ENCODE measurements at places on chromosomes 12 and 14.
A peak's percentile ranks its signal among the peaks of the same experiment; 100 is the strongest.

DNA sequence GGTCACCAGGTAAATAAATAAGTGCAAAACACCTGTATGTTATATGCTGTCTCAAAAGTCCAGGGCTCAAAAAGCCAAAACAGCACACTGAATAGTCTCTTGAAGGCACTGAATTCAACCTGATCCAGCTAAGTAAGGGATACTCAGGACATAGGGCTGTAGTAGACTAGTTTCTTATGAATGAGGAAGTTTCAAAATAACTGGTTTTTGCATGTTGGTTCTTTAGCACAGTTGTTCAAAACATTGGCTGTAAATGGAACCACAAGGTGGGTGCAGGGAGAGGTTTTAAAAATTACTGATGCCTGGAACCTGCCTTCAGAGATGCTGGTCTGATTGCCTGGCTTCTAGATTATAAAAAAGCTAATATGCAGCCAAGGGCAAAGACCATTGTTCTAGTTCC lies 34.1 kb downstream of the NDUFA12 start:
- DNase-seq = no peak

- DNase-seq = no peak
Observed at GRCh38 chr14:99322731-99323599, 51.0 kb upstream of the BCL11B start.

GRCh38 chr14:104323551-104324175 lies 185.3 kb downstream of the KIF26A start:
- DNase-seq = no peak

DNA sequence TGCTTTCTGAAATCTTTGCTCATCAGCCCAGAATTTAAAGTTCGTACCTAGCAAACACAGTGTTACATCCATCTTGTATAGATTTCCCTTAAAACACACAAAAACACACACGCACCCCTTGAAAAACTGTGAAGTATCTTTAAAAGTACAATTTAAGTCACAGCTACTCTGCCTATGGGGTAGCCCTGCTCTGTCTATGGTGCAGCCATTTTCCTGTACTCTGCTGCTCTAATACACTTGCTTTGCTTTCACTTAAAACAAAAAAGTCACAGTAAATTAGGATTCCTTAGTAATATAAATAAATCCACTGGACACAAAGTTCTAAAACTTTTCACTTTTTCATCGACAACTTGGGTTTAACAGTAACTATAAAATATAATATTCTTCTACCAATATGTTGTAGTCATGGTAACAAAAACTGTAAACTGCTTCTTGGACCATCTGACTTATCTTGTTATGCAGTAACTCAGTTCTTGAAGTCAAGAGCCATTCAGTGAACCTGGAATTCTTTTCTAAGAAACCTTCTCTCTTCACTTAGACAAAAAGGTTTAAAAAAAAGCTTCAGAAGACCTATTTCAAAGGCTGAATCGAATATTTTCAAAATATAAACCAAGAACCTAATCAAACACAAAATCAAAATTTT lies 63.5 kb downstream of the MED13L start:
- DNase-seq = no peak

GRCh38 chr14:50001151-50001998 lies 108.5 kb downstream of the ARF6 start:
- DNase-seq = no peak

- no peak for DNase-seq
Observed at GRCh38 chr12:110174373-110174996, 50.3 kb downstream of the IFT81 start.

DNA sequence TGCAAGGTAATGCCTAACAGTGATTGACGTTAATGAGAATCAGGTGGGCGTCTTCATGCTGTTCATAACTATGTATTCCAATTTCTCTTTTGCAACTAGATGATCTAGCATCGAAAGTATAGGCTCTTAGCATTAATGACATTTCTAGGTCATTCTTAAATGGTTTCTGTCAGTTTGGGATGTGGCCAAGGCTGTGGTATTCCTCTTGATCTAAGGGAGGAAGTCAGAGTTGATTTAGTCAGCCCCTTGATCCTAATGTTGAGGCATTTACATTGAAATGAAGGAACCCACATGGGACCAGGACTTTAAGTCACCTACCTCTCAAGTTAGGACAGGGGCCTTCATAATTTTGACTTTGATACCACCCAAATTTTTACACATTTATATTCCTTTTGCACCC lies 448.1 kb downstream of the NPAS3 start:
- DNase-seq = no peak

DNA sequence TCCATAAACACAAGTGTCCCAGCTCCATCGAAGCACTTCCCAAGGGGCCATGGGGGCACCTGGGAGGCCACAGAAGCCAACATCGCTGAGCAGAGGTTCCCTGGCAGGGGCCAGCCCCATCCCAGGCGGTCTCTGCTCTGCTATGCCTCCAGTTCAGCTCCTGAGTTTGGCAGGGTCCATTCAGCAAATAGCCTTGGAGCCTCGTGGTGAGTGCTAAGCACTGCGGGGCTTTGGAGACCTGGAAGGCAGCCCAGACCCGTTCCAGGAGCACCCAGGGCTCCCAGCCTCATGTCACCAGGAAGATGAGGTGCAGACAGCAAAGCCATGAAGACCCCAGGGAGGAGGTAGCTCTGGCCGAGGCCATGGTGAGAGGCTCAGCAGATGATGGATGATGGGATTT lies 109.5 kb downstream of the LGMN start:
- no peak for DNase-seq

- DNase-seq = no peak
Observed at GRCh38 chr14:77006132-77006531, 22.4 kb downstream of the IRF2BPL start.

- DNase-seq = peak; percentile 70
Observed at GRCh38 chr12:57611108-57611826, at the start of gene ARHGEF25. TSS of gene ARHGEF25 (plus strand) at chr12:57611435. CDS start at chr12:57611895, 460 bp downstream.

DNA sequence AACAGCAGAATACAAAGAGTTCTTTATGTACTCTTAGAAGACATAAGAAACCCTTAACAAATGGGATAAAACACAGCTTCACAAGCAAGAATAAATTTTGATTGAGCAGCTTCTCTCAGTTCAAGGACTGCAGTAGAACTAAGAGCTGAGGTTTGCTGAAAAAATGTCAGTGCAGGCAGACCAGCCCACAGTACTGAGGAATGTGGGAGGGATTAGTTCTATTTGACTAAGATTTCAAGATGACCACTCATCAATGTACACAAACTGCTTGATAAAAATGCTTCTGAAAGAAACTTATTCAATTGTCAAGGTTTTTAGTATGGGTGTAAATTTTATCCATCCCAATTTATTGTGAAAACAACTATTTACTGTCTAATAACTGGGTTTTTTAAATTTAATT lies 138.4 kb downstream of the SEC23A start:
- DNase-seq = no peak

- DNase-seq = no peak
Observed at GRCh38 chr14:105855893-105856675, 329.7 kb downstream of the TMEM121 start.

DNA sequence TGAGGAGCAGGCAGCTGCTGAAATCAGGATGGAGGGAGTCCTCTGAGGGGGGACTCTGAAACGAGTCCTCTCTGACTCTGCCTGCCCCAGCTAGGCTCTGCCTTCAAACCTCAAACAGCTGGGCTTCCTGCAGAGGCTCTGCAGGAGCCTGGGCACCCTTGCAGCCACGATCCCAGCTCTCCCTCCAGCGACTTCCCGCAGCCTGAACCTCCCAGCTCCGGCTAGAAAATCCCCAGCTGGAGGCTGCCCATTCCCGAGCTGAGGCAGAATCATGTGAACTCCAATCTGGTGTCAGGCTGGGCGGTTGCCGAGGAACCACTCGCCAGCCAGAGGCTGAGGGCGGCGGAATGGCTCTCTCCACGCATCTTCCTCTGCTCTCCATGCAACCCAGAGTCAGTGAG lies at the start of gene GPR68:
Gene GPR68 (minus strand): TSS at position 204 of the 401 bp plus-strand sequence. CDS start 9,654 bp downstream, outside the sequence.
- no peak for DNase-seq

- DNase-seq = no peak
Observed at GRCh38 chr12:54215989-54216796, 27.4 kb upstream of the SMUG1 start.

- no peak for DNase-seq
Observed at GRCh38 chr14:21241218-21241819, 27.9 kb downstream of the HNRNPC start.

DNA sequence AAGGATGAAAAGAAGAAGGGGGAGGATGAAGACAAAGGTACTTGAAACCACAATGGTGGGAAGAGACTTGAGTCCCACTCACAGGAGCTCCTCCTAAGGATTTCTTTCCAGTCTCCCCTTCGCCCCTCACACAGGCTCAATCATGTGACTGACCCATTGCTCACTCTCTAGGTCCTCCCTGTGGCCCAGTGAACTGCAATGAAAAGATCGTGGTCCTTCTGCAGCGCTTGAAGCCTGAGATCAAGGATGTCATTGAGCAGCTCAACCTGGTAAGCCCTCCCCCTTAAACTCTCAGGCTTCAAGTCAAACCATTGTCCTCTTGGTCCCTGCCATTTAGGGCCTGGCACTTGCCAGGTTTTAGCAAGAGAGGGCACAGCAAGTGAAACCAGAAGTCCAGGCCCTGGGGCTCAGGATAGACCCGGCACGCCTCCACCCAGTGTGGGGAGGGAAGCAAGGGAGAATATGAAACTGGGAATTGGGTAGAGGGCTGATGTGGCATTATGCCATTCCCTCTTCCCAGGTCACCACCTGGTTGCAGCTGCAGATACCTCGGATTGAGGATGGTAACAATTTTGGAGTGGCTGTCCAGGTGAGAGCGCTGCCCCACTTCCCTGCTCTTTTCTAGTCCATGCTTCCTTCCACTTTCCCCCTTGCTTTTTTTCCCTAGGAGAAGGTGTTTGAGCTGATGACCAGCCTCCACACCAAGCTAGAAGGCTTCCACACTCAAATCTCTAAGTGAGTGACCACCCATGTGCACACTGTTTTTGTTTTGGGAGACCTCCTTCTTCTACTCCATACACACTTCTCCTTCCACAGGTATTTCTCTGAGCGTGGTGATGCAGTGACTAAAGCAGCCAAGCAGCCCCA lies 1.8 kb downstream of the PSME1 start:
- DNase-seq = no peak

DNA sequence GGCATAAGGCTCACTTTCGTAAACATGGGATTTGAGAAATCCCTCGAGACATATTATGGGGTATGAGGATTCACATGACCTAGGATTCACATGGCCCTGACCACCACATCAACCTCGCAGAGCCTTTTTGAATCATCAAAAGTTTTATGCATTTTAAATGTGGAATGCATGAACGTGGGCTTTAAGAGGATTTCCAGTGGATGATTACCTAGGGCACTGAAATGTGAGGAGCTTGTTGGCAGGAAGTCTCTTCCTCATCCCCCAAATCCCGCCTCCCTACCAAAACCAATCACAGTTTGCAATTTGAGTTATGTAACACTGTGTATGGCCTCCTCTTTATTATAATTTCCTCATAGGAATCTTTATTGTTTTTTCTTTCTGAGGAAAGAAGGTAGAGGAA lies 659.6 kb upstream of the TBX3 start:
- DNase-seq = no peak

DNA sequence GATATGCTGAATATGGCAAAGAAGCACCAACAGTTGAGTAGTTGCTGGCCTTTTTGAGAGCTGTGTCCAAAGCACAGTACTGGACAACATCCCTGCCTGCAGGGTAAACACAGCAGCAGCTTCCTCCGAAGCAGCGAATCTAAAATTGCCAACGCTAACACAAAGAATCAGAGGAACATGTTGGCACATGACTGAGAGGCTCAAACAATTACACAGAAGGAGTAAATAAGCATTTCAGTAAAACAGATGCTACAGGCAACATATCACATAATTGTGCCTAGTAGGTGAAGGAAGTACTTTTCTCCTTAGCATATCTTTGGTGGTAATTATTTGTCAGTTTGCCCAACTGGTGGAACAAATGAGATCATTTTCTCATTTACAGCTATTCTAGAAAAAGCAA lies 52.1 kb downstream of the KICS2 start:
- no peak for DNase-seq

- DNase-seq = no peak
Observed at GRCh38 chr12:66014818-66015217, 115.7 kb downstream of the LLPH start.

DNA sequence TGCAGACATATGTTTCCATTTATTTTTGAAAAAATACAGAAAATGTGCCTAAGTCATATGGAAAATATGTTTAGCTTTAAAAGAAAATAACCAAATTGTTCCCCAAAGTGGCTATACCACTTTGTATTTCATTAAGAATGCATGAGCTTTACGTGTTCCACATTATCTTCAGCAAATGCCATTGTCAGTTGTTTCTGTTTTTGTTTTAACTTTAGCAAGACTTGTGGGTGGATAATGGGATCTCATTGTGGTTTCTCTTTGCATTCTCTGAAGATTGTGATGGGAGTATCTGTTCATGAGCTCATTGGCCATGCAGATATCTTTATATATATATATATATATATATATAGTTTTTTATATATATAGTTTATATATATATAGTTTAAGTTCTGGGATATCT lies 181.5 kb downstream of the CCER1 start:
- no peak for DNase-seq

DNA sequence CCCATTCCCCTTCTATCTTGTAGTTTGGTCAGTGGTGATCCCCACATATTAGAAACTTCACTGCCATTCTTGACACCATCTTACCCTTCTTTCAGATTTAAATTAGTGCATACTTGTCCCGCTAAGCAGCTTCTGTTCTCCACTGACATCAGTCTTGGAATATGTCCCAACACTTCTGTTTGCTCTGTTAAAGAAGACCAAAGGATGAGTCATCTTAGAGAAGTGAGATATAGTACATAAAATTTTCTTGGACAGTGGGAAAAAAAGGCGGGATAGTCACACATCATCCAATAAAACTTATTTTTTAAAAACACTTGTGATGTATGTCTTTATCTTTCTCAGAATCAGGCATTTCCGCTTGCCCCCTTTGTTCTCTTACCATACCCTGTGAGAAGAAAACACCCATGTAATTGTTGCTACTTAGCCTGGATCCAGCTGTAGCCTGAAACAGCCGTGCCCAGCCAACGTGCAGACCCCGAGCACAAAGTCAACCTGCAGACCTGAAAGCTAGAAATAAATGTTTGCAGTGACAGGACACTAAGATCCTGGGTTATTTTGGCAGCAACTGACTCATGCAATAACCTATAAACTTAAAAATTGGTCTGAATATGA lies 100.1 kb upstream of the PDE3A start:
- DNase-seq = no peak

GRCh38 chr12:102966200-102966863 lies 8.9 kb downstream of the ASCL1 start:
- no peak for DNase-seq

GRCh38 chr12:114508529-114509129 lies 102.7 kb upstream of the TBX5 start:
- DNase-seq = peak; percentile 75

- no peak for DNase-seq
Observed at GRCh38 chr14:45811155-45811554, 558.2 kb upstream of the MIS18BP1 start.

- DNase-seq = no peak
Observed at GRCh38 chr12:124732275-124733075, 131.2 kb downstream of the SCARB1 start.
